Left cardiac atrium (tissue), 4 donors: ENCODE measurements at places on chromosomes 7 and 10. TPM values are rescaled to one million over a fixed set of nuclear protein-coding genes. Genes with fewer than 3 reads are reported as not detected.

DNA sequence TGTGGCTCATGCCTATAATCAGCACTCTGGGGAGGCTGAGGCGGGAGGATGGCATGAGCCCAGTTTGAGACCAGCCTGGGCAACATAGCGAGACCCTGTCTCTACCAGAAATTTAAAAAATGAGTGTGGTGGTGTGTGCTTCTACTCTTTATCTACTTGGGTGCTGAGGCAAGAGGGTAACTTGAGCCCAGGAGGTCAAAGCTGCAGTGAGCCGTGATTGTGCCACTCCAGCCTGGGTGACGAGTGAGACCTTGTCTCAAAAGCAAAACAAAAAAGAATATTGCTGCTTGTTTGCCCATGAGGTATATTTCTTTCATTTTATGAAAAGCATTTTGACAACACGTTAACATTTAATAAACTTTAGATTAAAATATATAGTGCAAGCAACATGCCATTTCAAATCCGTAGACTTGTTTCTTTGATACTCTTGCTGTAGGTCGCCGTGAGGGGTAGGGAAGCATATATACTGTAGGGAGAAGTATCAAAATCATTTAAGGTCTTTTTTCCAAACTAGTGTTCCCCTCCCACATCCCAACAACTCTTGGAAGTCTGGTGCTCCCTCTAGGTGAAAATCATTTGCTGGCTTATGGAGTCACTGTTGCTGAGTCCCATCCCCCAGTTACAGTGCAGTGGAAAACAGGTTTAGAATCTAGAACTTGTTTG is 4.3 kb upstream of the LSMEM1 start:
- no peak for DNase-seq

DNA sequence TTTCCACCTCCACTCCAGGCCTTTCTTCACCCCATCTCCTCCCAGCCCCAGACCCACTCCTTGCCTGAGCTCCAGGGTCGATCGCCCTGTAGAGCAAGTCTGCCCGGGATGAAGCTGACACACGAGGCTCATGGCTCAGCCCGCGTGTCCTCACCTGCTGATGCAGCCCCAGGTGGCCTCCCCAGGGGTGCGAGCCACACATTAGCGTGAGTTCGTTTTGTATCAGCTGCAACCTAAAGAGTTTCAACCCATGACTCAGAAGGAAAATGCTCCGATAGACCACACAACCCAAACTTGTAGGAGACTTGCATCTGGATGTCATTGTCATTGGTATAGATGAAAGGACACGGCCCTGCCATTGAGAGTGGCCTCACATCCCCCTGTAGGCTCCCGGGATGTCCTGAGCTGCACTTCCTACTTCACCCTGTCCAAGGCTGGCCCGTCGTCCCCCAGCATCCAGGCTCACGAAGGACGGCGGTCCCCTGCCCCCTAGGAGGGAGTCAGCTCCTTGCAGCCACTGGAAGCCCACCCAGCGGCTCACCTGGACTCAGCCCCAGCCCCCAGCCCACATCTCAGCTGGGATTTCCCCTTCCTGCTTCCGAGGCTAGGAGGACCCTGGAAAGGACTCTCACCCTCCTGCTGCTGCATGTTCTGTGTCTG is 97.7 kb downstream of the HTR5A start:
- DNase-seq: no peak

DNA sequence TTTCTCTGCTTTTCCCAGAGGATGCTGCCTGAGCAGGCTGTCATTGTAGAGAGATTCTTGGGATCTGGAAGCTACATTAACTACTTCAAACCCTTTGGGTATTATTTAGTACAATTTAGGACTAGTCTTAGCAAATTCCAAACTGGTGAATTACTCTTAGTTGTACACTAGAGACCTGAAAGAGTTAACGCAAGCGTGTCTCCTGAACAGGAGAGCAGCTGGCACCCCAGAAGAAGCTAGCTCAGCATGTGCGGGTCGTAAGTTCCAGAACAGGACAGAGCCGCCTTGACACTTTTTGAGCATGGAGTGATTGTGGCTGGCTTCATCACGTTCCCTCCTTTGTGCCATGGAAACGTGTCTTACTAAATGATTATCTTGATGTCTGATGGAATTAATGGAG is 495.7 kb upstream of the TPK1 start:
- no peak for DNase-seq

- no peak for DNase-seq
Measured at GRCh38 chr10:121525251-121526134, 72.8 kb downstream of the FGFR2 start.

GRCh38 chr7:157090485-157091165 is 48.1 kb upstream of the UBE3C start:
- DNase-seq: no peak

- no peak for DNase-seq
Measured at GRCh38 chr10:107480781-107481180, 316.3 kb upstream of the SORCS1 start.

DNA sequence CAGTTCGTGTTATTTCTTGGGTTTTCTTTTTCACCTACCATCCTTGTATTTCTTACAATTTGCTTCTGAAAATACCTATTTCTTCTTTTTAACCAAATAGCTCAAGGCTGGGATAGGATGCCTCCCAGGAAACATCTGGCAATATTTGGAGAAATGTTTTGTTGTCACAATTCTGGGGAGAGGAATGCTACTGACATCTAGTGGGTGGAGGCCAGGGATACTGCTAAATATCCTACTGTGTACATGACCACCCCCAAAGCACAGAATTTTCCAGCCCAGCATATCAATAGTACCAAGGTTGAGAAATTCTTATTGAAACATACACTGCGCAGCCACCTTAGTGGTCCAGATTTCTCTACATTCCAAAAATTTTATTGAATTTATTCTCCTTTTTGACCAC is 55.5 kb downstream of the CNTNAP2 start:
- no peak for DNase-seq

DNA sequence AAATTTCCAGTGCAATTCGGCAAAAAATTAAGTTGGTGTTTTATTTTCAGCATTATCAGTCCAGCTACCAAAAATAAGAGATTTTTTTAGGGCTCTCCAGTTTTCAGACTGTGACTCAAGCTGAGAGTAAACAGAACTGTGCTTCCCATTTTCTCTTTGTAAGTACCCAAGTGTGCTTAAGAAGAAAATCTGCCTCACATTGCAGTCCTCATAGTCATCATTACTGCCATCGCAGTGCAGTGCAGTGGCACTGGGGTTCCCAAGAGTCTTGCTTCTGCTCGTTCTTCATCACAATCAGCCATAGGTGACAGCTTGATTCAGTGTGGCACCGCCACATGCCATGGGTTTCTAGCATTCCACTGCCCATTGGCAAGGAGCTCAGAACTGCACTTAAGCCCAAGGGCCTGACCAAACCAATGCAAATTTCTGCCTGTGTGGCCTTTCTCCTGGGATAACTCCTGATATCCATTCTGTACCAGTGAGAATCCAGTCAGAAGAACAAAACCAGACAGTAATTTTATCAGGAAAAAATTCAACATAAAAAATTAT is 25.6 kb upstream of the ERCC6 start:
- DNase-seq: no peak

- DNase-seq: no peak
Measured at GRCh38 chr7:113722006-113722405, 196.8 kb downstream of the PPP1R3A start.

DNA sequence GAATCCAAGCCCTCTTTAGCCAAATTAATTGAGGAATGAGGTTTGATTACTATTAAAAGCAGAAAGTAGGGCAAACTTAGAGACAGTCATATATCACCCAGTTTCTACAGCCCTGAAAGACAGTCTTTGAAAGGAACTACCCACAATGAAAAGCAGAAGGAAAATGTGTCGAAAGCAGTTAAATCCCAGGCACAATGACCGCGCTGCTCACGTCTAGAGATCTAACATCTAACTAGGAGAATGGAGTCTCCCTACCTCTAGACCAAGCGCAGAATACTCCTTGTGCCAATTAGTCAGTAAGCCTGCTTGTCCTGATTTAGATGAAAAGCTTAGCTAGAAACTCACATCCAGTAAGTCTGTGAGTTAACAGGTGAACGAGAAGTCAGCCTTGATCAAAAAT is 350.0 kb downstream of the FGFR2 start:
- no peak for DNase-seq

DNA sequence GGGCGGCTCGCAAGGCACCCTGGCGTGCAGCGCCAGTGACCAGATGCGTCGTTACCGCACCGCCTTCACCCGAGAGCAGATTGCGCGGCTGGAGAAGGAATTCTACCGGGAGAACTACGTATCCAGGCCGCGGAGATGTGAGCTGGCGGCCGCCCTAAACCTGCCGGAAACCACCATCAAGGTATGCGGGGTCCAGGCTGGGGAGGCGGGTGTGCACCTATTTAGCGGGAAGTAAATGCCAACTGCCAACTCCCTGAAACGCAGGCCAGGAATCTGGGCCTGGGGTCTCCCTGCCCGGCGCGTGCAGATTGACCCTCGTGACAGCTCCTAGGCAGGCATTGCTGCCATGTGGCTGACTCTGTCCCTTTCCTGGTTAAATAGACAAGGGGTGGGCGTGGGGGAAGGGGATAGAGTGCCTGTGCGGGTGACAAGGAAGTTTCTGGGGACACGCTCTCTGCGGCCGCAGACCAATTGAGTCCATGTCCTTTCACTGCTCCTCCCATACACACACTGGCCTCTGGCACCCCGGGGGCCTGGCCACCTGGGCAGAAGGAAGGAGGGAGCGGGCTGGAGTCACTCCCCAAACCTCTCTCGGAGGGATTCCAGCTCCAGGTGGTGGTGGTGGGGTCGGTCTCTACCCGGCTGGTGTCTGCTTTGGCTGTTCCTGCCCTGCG is 2.7 kb downstream of the EVX1 start:
- no peak for DNase-seq

- DNase-seq: no peak
Measured at GRCh38 chr7:106568680-106569499, 92.1 kb downstream of the CCDC71L start.

CRHR2 gene
- total RNA-seq: 0.44 TPM

GRID2IP gene
- 0.08 TPM for total RNA-seq

VIPR2 gene
- 8.5 TPM for total RNA-seq

FEZF1 gene
- total RNA-seq: not detected

TRPV5 gene
- not detected for total RNA-seq

SAP25 gene
- total RNA-seq: 0.58 TPM

SLC29A4 gene
- total RNA-seq: 26.3 TPM

VAX1 gene
- not detected for total RNA-seq

MRLN gene
- total RNA-seq: not detected
